Stimulated activated CD8-positive, alpha-beta memory T cell treated with anti-CD3 and anti-CD28 coated beads, Interleukin-15, amount 100 ng/mL, for 4 hours (primary cell): ENCODE measurements at places on chromosomes 3 and 15.

GRCh38 chr15:66997212-66997611 is 68.2 kb upstream of the SMAD3 start:
- DNase-seq: no peak

- no peak for DNase-seq
Observed at GRCh38 chr3:129558081-129558771, 15.3 kb downstream of the H1-8 start.

DNA sequence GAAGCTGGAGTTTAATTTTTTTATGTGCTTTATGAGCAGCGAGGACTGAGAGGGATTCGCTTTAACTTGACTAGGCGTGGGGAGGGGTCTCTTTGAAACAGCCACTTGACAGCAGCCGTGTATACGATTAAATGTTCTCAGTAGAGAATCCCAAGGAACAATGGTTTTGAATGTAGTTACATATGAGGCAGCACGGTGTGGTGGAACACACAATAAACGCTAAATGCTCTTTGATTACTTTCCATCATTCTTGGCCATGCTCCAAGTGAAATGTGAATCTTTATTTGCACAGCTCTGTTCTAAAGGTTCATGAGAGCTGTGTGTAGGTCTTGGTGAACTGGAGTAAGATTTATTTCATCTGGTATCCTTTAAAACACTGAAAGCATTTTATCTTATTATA is 251.4 kb upstream of the TGFBR2 start:
- no peak for DNase-seq

- DNase-seq: no peak
Observed at GRCh38 chr3:33791477-33792166, 6.8 kb upstream of the PDCD6IP start.

- no peak for DNase-seq
Observed at GRCh38 chr15:35756623-35757022, 210.7 kb upstream of the DPH6 start.
